A549 (cell line): ENCODE measurements at places on chromosomes 1 and 21.

GRCh38 chr1:209319549-209319948 is 264.0 kb upstream of the CAMK1G start:
- no peak for DNase-seq

DNA sequence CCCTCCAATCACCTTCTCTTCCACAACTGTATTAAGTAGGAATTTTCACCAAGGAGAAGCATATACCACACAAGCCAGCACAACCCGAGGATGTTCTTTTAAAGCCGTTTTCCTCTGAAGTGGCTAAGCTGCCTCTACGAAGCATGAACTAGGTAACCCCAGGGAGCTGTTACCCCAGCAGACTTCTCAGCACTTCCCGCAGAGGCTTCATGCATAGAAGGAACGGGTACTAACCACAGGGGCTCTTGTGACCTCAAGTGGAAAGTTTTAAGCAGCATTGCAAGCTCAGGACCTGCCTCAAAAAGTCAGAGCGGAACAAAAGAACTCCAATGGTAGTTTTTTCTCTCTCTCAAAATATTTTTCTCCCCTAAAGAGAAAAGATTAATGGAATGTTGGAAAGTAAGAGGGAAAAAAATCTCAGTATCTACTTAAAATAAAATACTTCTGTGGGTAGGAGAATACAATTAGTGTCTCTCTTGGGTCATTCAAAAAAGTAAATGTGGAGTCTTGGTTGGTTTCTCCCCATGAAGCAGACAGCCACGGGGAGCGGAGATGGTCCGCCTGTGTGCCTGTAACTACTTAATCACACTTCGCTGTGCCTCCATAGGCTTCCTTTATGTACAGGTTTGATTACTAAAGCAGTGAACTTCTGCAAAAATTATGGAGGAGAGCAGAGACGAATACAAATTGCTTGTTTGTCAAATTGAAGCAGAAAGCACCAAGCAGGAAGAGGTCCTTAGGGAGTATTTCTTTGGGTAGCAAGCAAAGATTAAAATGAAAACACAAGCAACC is 40.9 kb downstream of the STX6 start:
- DNase-seq = no peak

GRCh38 chr21:29382030-29382654 is 83.4 kb downstream of the BACH1 start:
- no peak for DNase-seq

- no peak for DNase-seq
Measured at GRCh38 chr1:53573931-53574330, 114.7 kb downstream of the DMRTB1 start.
